CD4-positive, alpha-beta T cell treated with Interleukin-15 for 1 hour (primary cell): ENCODE measurements at places on chromosomes 12 and 14.

- DNase-seq, result no peak
Observed at GRCh38 chr14:55968741-55969140, 149.5 kb upstream of the PELI2 start.

DNA sequence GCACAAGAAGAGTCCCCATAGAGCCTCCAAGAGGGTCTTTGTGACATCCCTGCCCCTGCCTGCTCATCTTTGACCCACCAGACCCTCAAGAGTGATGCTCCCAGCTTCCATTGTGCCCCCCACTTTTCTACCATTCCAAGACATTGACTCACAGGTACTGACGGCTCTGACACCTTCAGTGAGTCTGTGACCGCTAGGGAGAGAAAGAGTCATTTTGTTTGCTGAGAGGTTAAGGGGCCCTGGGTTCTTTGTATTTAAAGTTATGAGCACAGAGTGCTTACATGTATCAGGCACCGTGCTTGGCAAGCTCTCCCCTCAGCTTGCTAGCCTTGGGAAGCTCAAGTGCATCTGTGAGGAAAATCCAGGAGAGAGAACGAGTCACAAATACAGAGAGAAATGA lies 7.1 kb upstream of the KRT82 start:
- DNase-seq, result no peak

DNA sequence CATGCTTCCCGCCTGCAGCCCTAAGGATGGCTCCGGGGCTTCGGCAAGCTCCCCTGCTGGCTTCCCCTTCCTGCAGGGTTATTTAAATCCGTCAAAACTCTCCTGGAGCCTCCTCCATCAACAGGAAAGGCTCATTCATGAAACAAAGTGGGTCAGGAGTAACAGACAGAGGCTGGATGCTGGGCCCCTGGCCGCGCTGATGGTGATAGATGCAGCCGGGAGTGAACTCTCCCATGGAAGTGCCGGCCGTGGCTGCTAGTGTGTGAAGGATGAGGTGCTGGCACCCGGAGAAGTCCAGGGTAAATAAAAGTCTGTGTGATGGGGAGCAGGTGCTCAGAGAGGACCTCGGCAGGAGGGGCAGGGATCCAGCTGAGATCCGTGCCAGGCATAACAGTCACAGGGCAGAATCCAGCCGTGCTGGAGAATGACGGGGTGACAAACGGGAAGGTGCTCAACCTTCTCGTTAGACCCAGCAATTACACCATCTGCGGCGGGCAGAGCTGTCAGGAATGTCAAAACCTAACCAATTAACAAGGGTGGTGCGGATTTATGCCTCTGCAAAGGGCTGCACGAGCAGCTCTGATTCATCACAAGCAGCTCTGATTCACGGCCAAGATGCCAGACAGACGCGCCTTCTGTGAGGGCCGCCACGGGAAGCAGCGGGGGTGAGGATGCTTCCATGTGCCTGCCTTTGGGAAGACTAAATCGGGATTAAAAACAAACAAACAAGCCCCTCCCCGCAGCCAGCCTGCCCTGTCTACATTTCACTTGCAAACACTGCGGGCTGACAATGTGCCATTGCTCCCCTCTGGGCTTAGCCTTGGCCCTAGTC lies 55.6 kb downstream of the SYNE3 start:
- no peak for DNase-seq

- no peak for DNase-seq
Observed at GRCh38 chr14:52797653-52798052, 6.2 kb upstream of the GNPNAT1 start.

DNA sequence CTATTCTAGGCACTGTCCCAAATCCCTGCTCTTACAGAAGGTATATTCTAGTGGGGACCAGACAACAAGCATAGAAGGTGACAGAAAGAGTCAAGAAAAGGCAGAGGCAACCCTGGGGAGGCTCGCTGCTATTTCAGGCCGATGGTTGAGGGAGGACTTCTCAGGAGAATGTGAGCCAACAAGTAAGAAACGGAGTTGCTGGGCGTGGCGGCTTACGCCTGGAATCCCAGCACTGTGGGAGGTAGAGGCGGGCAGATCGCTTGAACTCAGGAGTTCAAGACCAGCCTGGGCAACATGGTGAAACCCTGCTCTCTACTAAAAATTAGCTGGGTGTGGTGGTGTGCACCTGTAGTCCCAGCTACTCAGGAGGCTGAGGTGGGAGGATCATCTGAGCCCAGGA lies 4.7 kb upstream of the GOLGA3 start:
- no peak for DNase-seq

GRCh38 chr14:61505815-61506809 lies 184.7 kb downstream of the PRKCH start:
- DNase-seq, result no peak

- DNase-seq, result no peak
Observed at GRCh38 chr14:54794796-54795195, 107.8 kb downstream of the GCH1 start.

GRCh38 chr12:109595321-109595902 lies 21.8 kb downstream of the MVK start:
- peak; percentile 27 for DNase-seq

DNA sequence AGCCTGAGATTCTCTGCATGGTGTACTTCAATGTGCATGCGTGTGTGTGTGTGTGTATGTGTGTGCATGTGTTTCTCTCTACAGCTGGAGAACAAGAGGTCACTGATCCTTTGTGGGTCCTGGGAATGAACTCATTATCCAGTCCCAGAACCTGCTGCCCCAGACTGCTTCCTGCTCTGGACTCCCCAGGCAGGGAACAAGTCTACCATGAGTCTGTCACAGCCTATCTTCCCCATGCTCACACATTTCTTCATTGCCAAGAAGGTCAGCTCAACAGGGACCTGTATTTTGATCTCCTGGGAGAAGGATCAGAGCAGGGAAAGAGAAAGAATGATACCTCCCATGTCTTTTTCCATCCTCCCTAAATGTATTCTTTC lies 2.9 kb upstream of the AGAP2 start:
- DNase-seq, result no peak

DNA sequence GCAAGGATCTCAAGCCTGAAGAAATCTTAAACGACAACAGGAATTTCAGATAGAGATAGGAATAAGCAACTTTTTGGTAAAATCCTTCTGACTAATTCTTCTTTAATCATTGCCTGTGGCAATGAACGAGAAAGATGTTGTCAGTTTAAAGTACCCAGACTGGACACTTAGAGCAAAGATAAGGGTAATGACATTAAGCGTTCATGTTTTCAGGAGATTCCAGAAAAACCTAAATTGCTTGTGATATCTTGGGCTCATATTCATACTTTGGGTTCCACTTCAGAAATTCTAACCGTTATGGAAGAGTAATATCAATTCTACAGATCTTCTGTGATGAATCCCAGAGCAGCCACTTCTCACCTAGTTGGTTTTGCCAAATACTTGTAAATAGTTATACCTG lies 73.7 kb upstream of the RHOJ start:
- no peak for DNase-seq

DNA sequence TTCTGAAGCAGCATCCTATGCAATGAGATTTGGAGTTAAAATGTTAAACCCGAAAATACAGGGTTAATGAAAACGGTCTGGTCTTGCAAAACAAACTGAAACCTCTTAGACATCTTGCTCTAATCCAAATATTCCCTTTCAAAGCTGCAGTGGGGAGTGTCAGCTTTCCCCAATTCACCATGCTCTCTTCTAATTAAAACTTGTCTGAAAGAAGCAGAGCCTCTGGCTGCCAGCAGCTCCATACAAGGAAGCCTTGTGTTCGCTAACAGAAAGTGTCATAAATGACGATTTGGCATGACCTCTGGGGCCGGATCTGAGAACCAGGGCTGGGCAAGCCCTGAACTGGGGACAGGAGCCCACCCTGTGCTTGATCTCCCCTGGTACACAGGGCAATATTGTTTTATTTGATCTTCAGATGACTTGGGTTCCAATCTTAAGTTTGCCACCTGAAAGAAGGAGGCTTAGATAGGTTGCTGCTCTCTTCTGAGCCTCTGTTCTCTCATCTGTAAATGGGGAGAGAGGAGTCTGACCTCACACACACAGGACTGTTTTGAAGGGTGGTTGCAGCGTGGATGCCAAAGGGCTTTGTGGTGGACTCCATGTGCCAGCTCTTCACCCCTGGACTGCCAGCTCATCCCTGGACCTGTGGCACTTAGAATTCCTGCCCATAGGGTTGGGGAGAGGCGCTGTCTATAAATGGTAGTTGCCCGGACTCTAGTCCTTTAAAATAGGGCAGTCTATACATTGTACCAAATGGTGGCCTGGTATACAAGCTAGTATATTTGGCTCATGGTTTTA lies 7.8 kb downstream of the KMT5A start:
- DNase-seq, result no peak

- no peak for DNase-seq
Observed at GRCh38 chr14:105914738-105915385, 388.5 kb downstream of the TMEM121 start.

GRCh38 chr14:101937926-101938767 lies 26.2 kb upstream of the DYNC1H1 start:
- DNase-seq, result no peak

DNA sequence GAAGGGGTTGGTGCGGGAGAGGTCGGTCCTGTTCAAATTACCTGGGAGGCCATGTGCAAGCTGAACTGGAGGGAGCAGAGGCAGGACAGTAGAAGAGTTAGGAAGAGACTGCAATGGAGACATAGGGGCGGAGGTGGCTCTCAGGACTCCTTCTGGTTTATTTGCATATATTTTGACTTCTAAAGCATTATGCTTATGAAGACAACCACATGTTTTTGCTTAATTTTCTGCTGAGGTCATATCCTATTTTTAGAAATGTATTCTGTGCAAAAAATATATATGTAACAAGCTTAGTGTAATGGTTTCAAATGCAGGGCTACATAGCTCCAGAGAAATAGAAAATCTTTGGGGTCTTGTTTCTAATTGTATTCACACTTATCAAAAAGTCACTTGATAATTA lies 137.0 kb upstream of the MDM1 start:
- no peak for DNase-seq

GRCh38 chr14:74902941-74903705 lies 19.9 kb downstream of the RPS6KL1 start:
- DNase-seq, result no peak

GRCh38 chr14:75339059-75339458 lies 60.4 kb downstream of the FOS start:
- DNase-seq, result no peak

- peak; percentile 75 for DNase-seq
Observed at GRCh38 chr12:127165567-127166392, 1101.2 kb upstream of the TMEM132C start.

- DNase-seq, result peak; percentile 26
Observed at GRCh38 chr12:50032854-50033581, 7.7 kb upstream of the RACGAP1 start.

DNA sequence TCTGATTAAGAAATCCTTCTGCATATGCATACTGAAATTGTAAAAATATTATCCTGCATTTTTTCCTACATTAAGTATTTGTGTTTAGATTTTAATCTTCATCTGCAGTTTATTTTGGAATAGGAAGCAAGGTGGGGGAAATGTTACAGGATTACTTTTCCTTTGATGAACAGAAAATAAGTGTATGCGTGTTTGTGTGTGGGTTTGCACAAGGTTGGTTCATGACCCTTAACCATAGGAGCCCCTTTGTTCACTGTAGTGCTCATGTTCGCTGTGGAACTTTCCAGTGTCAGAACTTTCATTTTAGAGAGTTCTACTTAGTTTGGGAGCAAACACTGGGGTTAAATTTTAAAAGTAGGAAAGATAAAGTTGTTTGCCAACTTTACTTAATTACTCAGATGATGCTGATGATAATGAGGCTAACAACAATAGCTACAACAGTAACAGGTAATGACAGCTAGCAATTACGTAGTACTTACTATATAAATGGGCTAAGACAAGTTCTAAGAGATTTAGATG lies 6.4 kb upstream of the A2M start:
- no peak for DNase-seq
